SK-N-MC (cell line): ENCODE measurements at places on chromosomes 5 and 9.

DNA sequence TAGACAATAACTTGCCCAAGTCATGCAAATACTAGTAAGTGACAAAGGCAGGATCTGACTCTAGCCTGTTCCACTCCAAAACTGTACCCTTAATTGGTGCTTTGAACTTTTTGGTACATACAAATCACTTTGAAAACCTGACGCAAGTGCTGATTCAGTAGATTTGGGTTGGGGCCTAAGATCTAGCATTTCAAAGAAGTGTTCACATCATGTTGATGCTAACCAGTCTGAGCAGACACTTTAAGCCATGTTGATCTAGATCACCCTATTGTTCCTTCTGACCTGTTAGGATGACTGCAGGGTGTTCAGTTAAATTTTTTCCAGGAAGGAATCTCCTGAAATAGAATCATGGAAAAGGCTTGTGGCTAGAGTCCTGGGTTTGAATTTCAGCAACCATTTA, 57.7 kb upstream of the CPEB4 start:
- DNase-seq, result no peak

GRCh38 chr5:127316011-127316410, 25.4 kb downstream of the MEGF10 start:
- DNase-seq, result no peak

GRCh38 chr9:114602620-114603019, 8.5 kb upstream of the TMEM268 start:
- DNase-seq, result no peak

DNA sequence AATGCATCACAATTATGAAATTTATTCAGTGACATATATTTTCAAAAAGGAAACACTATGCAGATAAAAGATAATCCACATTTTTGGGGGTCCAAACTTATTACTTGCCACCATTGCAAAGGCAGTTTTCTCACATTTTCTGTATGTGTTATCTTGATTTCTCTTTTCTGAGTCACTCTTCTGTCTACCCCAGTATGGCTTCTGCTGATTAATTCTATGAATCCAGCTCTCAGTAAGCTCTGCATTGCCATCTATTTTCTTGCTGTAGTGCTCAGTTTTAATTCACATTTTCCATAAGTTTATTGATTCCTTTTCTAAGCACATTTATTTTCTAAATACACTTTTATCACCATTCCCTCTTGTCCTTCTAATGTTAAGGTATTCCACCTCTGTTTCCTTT, 1.7 kb downstream of the IFNA10 start:
- DNase-seq, result no peak

DNA sequence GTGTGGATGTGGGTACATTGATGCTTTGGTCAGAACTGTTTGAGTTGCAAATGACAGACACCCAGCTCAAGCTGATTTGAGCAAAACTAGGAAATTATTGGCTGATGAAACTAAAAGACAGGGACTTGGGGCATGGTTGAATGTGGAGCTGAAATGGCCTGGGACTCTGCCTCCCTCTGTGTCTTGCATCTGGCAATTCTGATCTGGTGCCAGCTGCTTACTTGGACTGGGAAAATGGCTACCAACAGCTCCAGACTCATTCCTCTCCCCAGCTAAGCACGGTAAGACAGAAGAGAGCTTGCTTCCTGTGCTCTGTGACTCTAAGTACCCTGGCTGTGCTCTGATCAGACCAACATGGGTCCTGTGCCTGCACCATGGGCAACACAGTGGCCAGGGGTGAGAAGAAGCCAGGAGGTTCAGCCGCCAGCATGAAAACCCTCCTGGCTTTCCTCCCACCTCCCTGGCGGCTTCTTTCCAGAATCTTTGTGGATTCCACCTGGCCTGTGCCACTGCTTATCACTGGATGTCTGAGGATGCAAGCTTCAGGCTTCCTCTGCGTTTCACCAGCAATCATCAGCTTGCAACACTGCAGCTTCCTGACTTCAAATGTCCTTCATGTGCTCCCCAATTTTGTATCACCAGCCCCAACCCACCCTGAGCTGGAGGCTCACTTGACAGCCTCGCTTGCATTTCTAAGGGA, 44.1 kb downstream of the C5orf15 start:
- no peak for DNase-seq

- DNase-seq, result no peak
Observed at GRCh38 chr5:164688437-164688836, 1183.0 kb downstream of the MAT2B start.

GRCh38 chr9:101902051-101902450, 163.6 kb upstream of the GRIN3A start:
- no peak for DNase-seq

DNA sequence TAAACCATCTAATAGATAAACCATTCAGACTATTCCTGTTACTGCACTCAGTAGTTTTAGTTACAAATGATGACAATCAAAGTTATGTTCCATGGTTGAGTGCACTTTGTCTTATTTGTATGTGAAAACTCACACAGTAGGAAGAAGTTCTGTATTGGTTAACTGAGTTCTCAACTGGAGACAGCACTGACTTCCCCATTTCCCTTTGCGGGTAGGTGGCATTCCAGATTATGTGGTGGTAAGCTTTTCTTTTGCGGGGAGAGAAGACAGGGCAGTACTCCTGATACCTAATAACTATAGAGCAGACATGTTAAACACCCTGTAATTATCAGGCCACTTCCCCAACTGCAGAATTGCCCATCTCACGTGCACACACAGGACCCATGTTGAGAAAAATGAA, 24.4 kb downstream of the TARS1 start:
- DNase-seq, result no peak

GRCh38 chr5:55530669-55531068, 4.1 kb downstream of the PLPP1 start:
- DNase-seq, result no peak

DNA sequence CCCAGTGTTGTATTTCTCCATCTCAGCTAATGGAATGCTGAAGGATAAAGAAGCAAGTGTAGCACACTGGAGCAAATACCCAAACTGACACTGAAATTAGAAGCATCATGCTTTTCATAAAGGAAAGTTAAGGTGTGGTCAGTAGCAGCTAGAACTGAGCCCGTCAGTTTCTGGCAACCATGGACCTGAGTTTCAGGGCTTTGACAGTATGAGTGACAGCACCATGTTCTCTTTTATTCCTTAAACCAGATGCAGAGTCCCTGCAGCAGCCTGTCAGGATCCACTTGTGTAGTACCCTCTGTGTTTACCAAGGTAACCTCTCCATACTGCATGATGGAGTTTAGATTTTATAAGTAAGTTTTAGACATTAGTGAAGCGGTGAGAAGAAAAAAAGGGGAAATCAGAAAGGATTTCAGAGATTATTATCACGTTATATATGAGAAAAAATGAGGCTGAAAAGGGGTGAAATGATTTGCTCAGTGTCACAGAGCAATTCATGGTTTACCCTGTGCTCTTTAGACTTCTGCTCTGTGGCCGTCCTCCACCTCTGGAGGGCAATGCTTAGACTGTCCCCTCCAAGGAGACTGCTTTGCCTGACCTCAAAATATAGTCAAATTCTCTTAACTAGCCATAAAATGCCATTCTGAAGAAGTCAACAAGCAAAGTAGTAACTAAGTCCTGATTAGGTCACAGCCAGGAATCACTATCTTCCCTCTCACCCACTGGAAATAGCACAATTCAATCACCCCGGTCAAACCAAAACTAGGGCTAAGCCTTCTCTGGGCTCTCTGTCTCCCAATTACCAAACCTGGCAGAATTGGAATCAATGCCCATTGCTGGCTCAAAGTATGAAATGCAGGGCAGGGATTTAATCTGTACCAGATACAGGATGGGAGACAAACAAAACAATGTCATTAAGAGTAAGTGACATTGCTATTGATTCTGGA, 10.5 kb upstream of the MYOT start:
- no peak for DNase-seq

DNA sequence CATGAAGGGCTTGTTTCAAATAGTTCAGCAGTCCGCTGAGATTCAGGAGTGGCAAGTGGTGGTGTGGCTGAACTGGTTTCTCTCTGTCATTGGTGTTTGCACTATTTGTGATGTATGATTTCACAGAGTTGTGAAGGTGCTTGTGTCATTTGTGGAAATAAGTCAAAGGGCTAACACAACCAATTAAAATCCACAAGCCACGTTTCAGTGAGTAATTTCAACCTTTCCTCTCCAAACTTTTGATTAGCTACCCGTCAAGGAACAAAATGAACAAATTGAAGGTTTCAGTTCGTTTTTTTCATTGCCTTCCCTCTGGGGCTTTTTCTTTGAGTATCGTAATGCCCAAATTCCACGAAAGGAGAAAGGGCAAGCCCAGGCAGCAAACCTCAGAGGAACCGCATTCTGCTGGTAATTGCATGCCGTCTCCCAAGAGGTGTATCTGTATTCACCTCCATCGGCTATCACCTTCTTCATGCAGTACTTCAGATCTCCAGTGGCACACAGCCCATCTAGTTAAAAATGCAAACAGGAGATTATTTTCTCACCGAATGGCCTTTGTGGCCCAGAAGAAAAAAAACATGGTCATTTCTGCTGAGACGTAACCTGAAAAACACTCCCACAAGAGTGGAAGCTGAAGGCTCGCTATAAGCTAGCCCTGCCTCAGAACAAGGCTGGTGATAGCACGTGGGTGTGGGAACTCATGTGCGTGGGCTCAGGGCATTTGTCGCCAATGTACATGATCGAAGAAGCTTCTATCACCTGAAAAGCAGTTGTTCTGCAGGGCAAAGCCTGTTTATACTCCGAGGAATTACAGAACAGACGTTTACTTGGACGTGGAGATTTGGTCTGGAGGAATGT, 197.1 kb downstream of the NR3C1 start:
- DNase-seq, result no peak

GRCh38 chr9:97480174-97480573, 21.3 kb upstream of the TMOD1 start:
- DNase-seq, result no peak

- DNase-seq, result no peak
Observed at GRCh38 chr9:83027153-83027891, 35.6 kb downstream of the RASEF start.

DNA sequence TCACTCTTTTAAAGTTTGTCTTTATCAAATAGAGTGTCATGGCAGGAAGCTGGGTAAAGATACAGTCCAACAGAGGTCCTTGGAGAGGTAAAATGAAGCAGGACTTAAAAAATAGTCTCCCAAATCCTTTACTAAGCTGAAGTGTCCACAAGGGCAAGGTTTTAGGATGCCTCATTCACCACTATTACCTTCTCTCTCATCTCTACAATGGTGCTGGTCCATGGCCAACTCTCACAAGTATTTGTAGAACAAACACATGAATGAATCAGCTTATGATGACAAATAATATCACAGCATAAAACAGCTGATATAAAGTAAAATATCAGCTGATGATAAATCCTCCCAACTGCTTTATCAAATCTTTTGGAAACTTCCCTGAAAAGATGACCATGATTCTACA, 162.3 kb upstream of the ZNF462 start:
- no peak for DNase-seq

DNA sequence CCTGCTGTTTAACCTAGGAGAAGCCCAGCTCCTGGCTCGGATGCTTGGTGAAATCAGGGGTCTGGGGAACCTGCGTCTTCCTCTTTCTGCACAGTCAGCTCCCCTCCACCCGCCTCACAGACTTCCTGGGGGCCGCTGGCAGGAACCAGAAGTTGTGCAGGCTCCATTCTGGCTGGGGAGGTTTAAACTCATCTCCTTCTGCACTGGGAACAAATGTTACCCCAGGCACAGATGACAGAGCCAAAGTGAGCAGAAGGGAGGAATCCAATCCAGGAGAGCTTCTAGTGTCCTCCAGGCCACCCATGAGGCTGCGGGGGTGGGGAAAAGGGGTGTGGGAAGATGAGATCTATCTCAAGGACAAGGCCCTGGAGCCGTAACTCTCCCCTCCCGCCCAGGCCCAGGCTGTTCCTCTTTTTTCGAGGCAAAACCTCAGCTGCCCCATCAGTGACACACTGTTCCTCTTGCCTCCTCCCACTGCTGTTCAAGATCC, 31.2 kb downstream of the KCNMB1 start:
- no peak for DNase-seq

GRCh38 chr9:76588316-76588715, 129.3 kb downstream of the GCNT1 start:
- no peak for DNase-seq

DNA sequence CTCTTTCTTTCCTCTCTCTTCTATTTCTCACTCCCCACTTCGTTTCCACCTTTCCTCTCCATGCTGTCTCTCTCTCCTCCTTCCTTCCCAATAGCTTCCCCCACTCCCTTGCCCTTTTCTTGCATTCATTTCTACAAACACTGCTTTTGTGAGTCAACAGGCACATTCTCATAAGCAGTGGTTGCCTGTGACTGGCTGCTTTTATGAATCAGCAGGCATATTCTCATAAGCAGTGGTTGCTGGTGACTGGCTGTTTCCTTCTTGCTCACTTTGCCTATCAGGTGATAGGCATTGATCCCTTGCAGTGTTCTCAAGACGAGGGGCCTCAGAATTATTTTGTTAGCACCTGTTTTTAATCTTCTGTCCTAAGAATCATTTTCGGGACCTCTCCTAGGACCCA, 116.1 kb upstream of the ACTBL2 start:
- no peak for DNase-seq

DNA sequence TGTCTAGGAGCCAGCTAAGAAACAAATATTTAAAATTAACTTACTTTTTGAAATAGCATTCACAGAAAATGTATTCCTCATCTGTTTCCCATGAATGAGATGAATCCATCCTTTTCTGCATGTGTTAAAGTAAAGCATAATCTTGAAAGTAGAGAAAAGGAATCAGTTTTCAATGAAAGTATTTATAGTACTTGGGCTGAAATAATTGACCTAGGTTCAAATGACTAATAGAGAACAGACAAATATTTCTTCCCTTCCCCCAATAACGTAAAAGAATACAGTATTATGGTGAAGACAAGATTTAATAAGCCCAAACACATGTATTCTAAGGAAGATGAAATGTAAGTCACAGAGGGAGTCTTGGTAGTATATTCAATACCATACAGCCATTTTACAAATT, 403.5 kb downstream of the ZNF608 start:
- no peak for DNase-seq

GRCh38 chr5:171137768-171138525, 171.1 kb upstream of the TLX3 start:
- DNase-seq, result no peak

DNA sequence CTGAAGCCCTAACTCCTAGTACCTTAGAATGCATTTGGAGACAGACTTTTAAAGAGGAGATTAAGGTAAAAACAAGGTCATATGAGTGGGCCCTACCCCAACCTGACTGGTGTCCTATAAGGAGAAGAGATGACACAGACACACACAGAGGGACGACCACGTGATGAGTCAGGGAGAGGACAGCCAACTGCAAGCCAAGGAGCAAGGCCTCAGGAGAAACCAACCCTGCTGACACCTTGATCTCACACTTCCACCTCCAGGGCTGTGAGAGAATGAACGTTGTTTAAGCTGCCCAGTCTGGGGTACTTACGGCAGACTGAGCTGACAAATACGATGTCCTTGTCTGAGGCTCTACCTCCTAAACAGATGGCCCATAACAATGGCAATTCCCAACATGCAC, 93.6 kb downstream of the ROR2 start:
- no peak for DNase-seq

- no peak for DNase-seq
Observed at GRCh38 chr5:4199049-4199841, 603.6 kb downstream of the IRX1 start.

- DNase-seq, result no peak
Observed at GRCh38 chr5:85452322-85453025, 1067.8 kb upstream of the EDIL3 start.

- DNase-seq, result no peak
Observed at GRCh38 chr5:121987052-121987684, 25.4 kb downstream of the SRFBP1 start.
